Stimulated activated CD8-positive, alpha-beta memory T cell treated with anti-CD3 and anti-CD28 coated beads, Interleukin-7, amount 100 ng/mL, for 1 hour (primary cell): ENCODE measurements at places on chromosomes 12 and 14.

DNA sequence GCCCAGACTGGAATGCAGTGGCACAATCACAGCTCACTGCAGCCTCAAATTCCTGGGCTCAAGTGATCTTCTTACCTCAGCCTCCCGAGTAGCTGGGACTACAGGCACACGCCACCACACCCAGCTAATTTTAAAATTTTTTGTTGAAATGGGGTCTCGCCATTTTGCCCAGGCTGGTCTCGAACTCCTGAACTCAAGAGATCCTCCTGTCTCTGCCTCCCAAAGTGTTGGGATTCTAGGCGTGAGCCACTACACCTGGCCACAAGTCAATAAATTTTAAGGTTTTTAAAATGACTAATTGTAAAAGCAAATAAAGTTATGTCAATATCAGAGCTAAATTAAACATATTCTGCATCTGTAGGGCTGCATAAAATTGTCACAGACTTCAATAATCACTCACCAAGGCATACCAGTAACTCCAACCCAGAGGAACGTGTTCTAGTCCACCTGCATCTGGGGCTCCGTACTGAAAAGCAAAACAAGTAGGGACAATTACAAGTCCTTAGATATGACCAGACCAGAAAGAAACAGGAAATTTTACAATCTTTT, 13.9 kb downstream of the GNS start:
- no peak for DNase-seq

GRCh38 chr14:65045006-65045405, 57.3 kb downstream of the MAX start:
- DNase-seq, result no peak

DNA sequence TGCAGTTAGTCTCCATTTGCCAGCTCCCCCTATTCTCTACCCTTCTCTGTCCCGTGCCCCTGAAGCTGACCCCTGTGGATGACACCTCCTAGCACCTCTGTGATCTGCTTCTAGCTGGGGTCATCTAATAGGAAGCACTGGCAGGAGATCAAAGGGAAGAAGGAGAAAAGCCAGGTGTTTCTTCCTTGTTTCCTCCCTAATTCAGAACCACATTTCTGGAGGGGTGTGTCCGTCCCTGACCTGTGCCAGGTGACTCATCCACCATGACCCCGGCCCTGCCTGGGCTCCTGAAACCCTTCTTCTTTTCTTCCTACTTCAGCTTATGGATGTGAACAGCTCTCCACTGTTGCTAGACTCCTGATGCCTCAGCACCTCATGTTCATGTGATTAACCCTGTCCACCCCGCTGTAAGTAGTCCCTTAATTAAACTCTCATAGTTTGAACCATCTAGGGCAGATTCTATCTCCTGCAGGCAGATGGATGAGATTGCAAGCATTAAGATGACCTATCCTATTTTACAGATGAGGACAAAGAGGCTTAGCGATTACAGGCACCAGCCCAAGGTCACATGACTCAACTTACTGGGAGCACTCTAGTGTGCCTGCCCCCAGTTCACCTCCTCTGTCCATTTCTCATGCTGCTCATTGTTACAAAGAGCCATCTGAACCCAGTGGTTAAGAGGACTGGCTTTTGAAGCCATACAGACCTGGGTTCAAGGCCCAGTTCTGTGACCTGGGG, 770.5 kb downstream of the MED13L start:
- DNase-seq, result no peak

GRCh38 chr14:51395361-51395849, 155.4 kb downstream of the TMX1 start:
- DNase-seq, result no peak

- DNase-seq, result peak; percentile 22
These were observed 75.1 kb upstream of the ST8SIA1 start for GRCh38 chr12:22409377-22410164.

DNA sequence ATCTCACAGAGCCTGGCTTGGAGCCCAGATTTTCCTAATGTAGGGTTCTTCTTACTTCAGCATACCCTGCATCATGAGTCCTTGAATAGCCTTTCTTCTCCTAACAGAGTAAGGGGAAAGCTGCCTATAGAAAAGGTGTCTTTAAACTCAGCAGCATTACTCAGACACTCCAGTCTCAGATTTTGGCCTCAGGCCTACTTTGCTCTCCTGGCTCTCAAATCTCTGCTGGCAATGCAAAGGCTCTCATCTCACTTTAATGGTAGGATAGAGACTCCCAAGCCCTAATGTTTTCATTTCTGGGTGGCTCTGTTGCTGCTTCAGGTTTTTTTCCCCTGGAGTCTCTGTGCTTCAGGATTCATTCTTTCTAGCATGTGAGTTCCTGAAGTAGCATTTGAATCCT, 9.1 kb upstream of the NKX2-8 start:
- DNase-seq, result no peak

GRCh38 chr14:53148671-53149070, 4.5 kb downstream of the DDHD1 start:
- DNase-seq, result no peak

GRCh38 chr14:91378930-91379578, 38.6 kb downstream of the CCDC88C start:
- DNase-seq, result no peak

DNA sequence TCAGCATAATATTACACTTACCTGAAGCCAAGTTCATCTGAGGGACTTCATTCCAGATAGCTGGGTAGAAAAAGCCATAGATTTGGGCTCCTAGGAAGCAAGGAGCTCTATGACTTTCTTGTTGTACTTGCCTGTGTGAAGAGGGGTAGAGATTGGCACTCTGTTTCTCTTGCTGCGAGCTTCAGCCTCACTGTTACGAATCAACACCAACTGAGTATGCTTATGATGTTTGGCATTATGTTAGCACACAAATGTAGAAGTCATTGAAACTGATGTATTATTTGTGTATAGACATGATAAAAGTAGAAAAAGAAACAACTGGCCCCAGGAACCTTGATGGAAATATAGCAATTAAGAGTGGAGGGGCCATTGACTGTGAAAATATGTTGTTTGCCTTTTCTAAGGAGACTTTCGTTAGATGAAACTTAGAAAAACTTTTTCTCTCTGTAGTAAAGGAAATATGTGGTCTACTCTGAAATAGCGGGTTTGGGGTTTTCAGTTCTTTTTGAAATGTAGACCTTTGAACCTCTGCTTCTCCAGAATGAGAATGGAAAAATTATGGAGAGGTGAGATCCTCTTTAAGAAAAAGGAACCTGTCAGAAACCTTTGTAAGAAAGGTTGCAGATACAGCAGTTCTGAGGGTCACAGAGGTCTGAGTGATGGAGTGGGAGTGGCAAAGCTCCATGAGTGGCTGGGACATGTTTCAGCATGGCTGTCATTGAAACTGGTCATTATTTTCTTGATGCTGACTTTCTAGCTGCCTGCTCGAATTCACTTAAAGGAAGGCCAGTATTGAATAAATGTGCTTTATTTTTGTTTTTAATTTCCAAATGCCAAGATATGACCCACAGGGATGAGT, 159.9 kb downstream of the GCH1 start:
- DNase-seq, result no peak

DNA sequence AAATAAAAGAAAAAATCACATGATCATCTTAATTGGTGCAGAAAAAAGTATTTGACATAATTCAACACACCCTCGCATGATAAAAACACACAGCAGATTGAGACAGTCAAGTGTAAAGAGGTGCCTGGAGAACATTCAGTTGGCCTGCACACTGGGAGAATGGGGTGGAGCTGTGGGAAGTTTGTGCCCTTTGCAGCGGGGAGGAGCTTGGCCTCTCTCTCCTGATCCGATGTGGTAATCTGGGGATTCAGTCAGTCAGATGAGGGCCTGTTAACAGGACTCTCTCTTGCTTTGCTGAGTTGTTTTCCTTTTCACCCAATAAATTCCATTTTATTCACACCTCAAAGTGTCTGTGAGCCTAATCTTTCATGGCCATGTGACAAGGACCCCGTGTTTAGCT, 5.9 kb downstream of the SERPINA6 start:
- DNase-seq, result no peak

DNA sequence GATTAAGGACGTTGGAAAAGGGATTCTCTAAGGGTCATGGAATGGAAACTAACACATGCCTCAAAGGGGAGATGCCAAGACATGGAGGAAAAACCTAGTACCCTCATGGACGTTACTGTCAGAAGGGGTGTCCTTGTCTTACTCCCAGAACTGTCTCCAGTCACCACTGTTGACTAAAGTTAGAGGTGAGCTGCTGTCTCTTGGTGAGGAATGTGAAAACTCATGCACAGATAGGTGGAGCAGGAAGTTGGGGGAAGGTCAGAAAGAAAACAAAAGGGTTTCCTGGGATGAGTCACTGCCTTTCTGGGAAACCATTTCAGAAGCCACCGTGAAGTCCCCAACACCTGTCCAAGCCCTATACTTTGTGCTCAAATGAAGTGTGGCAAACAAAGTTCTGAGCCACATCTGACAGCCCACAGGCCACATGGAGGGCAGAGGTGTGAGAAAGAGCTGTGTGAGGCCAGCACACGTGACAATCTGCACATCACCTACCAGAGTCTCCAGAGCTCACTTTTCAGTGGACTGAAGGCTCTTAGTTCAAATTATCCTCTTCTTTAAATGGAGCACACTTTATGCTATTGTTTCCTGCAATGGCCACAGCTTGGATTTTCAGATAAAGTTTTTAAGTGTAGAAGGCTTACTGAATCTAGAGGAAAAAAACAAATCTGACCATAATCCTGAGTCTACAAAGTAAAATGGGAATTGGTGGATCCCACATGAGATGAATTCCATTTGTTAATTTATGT, 92.9 kb upstream of the EGLN3 start:
- peak; percentile 17 for DNase-seq

DNA sequence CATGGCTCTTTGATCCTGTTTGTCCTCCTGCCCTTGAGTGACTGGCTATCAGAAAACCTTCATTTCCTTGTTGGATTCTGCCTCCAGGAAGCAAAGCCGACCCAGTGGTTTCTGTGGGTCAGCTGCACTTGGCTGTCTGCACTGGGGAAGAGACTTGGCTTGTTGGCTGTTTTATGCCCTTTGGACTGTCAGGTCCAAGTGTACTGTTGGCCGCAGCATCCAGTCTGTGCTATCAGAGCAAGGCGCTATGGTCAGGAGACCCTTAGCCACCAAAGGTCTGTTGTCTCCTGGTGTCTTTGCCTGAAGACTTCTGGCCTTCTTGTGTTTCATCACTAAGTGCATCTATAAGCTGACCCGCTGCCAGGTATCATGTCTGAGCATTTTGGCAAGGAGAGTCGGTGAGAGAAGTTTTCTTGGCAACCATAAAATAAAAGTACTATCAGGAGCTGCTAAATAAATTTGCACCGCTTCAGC, 177.4 kb upstream of the HIF1A start:
- DNase-seq, result no peak

GRCh38 chr14:24234095-24235005, 1.6 kb downstream of the GMPR2 start:
- no peak for DNase-seq

DNA sequence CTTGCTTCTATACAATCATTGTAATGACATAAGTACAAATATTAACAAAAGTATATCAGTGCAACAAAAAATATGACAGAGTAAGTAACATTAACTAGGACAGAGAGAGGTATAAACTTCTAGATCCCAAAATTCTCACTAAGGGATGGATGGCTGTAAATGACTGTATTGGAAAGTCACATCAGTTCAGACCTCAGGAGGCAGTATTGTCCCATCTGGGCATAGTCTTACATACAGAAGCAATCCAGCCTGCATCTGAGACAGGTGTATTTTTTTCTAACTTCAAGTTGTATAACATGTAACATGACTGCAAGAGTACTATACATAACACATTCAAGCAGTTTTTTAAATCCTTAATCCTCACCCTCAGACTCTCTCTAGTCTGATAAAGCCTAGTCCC, 99.0 kb downstream of the GARIN6 start:
- DNase-seq, result no peak

GRCh38 chr12:25970916-25971653, 12.6 kb downstream of the RASSF8 start:
- DNase-seq, result no peak

GRCh38 chr12:80894179-80894578, 43.6 kb downstream of the LIN7A start:
- no peak for DNase-seq

- DNase-seq, result no peak
These were observed 450.0 kb upstream of the FAR2 start for GRCh38 chr12:28699029-28699428.

DNA sequence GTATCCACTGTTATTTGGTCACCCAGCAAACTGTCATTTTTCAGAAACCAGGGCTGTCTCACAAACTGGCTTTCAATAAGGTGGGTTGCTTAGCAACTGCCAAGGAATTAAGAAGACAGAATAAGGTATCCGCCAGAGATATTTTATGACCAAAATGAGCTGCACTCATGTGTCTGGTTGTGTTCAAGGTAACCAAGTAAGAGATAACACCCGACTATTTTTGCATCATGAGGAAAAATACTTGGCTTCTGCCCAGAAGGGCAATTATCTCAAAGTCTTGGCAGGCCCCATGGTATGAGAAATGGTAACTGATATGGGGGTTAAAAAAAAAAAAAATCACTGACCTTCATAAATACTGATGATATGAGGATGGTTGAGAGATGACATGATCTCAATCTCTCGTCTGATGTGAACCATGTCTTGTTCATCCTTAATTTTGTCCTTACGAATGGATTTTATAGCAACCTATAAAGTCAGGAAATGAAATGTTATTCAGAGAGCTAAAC, 32.6 kb downstream of the NUAK1 start:
- DNase-seq, result no peak

DNA sequence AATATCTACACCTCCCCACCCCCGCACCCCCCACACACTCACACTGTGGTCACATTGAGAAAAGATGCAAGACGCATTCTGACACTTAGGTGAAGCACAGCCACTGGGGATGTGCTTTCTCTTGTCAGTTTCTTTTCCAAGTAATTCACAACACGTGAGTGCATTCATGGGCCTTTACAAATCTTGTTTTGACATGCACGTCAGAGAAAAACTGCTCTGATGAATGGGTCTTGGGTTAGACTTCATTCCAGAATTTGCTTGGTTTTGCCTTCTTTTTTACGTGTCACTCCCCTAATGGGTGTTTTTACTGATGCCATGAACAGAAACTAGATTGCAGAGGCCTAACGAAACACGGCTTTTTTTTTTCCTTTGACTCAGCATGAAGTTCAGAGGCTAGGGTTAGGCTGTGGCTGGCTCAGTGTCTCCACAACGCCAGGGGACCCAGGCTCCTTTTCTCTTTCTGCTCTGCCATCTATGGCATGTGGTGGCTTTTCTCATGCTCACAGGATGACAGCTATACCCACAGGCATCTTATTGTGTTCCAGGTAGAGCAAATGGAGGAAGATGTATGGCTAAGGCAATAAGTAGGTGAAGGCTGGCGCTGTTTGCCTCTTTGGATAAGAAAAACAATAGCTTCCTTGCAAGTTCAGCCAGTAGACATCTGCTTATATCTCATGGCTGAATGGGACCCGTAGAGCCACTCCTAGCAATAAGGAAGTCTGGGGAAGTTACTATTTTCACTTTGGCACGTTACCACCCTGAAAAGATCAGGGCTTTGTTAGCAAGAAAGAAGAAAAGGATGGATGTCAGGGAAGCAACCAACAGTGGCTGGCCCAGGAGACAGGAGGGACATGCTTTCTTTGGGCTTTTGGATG, 253.3 kb downstream of the SLC15A4 start:
- no peak for DNase-seq

- no peak for DNase-seq
These were observed 23.3 kb downstream of the C14orf132 start for GRCh38 chr14:96062506-96062905.

- DNase-seq, result no peak
These were observed 552.6 kb upstream of the ATP2B1 start for GRCh38 chr12:90261283-90261682.
